ENCODE measurements at places on chromosomes 11 and 22.

- DNase-seq: peak; percentile 11
Measured at GRCh38 chr22:19819911-19820879, 34.5 kb downstream of the GNB1L start.

- no peak for DNase-seq
Measured at GRCh38 chr11:8649361-8649760, 33.1 kb downstream of the TRIM66 start.

- no peak for DNase-seq
Measured at GRCh38 chr11:120216426-120217102, 5.7 kb downstream of the OAF start.

- no peak for DNase-seq
Measured at GRCh38 chr22:24893341-24894070, 53.0 kb downstream of the LHFPL7 start.

- no peak for DNase-seq
Measured at GRCh38 chr22:49848690-49849160, 4.9 kb upstream of the ZBED4 start.
